ENCODE measurements at places on chromosomes 6 and 20. TPM values are rescaled to one million over a fixed set of nuclear protein-coding genes. Genes with fewer than 3 reads are reported as not detected.

Gene RAET1L
- total RNA-seq: not detected

Gene PIGT
- total RNA-seq: 157 TPM

Gene SCRT2
- not detected for total RNA-seq

Gene DYNLT2
- 4.3 TPM for total RNA-seq

Gene NCOA7
- 35.7 TPM for total RNA-seq

Gene MMP24OS
- 74.8 TPM for total RNA-seq

Gene NRSN1
- not detected for total RNA-seq

Gene TREM2
- not detected for total RNA-seq

Gene UBR2
- 27.4 TPM for total RNA-seq

Gene KCNK15
- not detected for total RNA-seq

Gene TMEM74B
- total RNA-seq: not detected

Gene ANKRD66
- total RNA-seq: not detected

Gene ABCF1
- total RNA-seq: 88.0 TPM

Gene PAX1
- not detected for total RNA-seq

Gene RAB32
- total RNA-seq: 0.44 TPM

Gene GTSF1L
- not detected for total RNA-seq

Gene PGM3
- 25.3 TPM for total RNA-seq

Gene SPINT3
- not detected for total RNA-seq

Gene KHDC1
- 0.71 TPM for total RNA-seq

Gene RIN2
- total RNA-seq: 0.33 TPM

Gene PLN
- total RNA-seq: not detected

Gene NRN1
- total RNA-seq: not detected

Gene SAMD3
- 28.7 TPM for total RNA-seq
